Stimulated activated CD8-positive, alpha-beta memory T cell treated with anti-CD3 and anti-CD28 coated beads, Interleukin-12 subunit alpha, Interleukin-12 subunit beta, amount 100 ng/mL, for 1 hour (primary cell): ENCODE measurements at places on chromosomes 2 and 18.

GRCh38 chr18:74507927-74508326 lies 11.8 kb downstream of the CNDP2 start:
- DNase-seq = no peak

GRCh38 chr2:73081181-73081671 lies 9.7 kb upstream of the SFXN5 start:
- DNase-seq = no peak

DNA sequence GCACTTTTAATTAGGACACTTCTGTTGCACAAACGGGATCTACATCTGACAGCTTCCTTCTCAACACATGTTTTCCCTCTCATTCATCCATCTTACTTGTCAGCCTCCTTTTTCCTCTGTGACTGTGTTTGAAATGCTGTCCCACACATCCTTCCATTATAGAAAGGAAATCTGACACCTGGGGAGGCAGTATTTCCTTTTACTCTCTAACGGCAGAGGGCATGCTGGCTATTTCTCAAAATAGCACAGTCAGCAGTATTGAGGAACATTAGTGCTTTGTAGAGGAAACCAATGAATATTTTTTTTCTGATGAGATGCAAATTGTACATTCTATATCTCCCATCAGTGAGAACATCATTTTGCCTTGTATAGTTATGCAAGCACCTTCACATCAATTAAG lies 668.7 kb downstream of the SLC4A3 start:
- DNase-seq = no peak

DNA sequence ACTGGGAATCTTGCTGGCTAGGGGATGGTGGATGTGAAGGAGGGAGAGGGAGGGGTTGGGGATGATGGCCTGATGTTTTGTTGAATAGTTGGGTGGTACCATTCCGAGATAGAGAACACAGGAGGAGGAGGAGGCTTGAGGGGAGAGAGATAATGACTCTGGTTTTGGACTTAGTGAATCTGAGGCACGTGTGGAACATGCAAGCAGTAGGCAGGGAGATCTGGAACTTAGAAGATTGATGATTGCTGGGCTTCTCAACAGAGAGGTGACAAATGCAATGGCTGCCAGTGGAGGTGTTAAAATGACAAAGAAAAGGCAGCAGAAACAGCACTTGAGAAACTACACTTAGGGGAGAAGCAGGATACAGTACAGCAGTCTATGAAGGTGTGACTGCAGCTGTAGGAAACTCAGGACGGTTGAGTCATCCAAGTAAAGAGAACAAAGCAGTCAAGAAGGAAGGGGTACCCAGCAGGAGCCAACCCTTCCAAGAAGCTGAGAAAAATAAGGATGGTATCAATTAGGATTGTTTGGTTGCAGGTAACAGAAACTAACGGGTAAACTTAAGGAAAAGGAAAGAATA lies 221.4 kb upstream of the FBXO11 start:
- DNase-seq = no peak

DNA sequence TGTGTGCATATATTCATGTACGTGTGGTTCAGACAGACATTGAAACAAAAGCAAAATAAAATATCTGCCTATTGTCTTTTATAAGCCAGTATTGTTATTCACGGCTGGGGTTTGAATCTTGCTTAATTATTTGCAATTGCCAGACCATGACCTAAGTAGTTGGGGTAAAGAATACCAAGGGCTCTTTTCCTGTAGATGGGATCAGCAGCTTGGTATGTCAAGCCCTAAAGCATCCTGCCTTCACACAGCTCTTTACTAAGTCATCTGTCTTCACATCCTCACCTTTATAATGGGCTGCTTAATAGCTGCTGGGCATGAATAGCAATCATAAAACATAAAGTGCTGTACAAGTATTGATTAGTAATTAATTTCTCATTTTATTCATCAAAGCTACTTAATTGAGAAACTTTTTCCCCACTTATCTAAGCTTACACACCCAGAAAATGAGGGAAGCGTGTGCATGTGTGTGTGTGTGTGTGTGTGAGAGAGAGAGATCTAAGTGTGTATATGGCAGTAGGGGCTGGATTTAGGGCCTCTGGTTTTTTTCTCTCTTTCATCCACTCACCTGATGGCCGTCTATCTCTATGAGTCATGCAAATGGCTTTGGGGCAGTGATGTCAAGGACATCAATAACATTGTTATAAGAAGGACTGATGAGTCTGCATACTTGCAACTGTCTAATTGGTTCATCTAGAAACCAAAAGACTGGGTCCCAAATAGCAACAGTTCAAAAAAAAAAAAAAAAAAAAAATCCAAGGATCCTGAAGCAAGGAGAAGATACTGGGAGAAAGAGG lies 244.1 kb upstream of the TNP1 start:
- no peak for DNase-seq

DNA sequence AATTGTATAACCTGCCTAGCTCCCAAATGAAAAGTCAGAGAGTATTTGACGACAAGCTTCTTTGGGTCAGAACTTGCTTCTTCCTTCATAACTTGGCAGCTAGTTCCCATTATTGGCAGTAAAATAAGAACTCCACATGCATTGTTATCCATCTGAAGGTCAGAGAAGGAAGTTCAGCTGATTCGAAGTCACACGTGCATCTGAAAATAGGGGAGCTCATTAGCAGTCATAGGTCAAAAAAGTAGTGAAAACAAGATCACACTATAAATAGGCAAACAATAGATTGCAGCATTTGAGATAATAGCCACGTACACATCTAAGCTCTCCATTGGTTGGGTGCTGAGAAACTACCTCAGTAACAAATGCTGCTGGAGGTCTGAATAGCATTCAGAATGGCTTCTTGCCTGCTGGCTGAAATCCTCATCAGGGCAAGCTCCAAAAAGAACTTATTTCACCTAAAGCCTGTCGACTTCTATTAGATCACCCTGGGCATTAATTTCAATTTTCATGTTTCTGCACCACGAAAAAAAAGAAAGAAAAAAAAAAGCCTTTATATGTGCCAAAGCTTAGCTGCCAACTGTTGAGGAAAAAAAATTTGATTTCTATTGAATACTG lies 1492.9 kb upstream of the CELF4 start:
- no peak for DNase-seq

GRCh38 chr2:88932686-88933085 lies 241.2 kb downstream of the RPIA start:
- DNase-seq = no peak

DNA sequence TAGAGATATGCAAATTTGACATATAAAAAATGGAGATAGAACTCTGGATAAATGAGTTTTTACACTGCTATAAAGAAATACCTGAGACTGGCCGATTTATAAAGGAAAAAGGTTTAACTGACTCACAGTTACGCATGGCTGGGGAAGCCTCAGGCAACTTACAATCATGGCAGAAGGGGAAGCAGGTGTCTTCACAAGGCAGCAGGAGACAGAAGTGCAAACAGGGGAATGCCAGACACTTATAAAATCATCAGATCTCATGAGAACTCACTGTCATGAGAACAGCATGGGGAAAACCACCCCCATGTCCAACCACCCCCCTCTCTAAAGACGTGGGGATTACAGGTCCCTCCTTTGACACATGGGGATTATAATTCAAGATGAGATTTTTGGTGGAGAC lies 1540.2 kb upstream of the SLC39A10 start:
- DNase-seq = no peak

- DNase-seq = no peak
Measured at GRCh38 chr2:26938399-26939118, 31.9 kb upstream of the MAPRE3 start.

DNA sequence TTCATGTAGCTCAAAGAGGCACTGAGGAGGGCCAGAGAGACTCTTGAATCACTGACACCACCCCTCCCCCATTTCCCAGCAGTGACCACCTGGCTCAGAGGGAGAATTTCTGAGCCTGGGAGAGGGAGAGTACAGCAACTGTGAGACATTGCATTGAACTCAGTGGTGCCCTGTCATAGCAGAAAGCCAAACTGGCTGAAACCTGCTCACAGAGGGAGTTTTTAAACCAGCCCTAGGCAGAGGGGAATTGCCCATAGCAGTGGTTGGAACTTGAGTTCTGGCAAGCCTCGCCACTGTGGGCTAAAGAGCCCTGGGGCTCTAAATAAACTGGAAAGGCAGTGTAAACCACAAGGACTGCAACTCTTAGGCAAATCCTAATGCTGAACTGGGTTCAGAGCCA lies 243.1 kb downstream of the ADCYAP1 start:
- DNase-seq = no peak

GRCh38 chr2:30530346-30530745 lies 83.3 kb downstream of the LCLAT1 start:
- DNase-seq = no peak

DNA sequence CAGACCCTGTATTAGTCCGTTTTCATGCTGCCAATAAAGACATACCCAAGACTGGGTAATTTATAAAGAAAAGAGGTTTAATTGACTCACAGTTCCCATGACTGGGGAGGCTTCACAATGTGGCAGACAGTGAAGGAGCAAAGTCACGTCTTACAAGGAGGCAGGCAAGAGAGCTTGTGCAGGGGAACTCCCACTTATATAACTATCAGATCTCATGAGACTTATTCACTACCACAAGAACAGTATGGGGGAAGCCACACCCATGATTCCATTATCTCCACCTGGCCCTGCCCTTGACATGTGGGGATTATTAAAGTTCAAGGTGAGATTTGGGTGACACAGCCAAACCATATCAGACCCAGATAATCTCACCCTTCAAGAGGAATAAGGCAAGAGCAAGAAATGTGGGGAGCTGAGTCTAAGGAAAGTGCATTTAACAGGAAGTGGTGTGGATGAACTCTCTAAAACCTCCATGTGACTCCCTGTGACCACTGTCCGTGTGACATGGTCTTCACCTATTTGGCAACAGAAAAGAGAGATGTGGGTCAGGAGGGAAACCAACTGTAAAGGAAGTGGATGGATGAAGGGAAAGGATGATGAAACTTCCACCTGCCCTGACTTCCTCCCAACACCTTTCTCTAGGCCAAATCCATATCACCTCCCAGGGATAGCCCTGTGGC lies 110.6 kb downstream of the ATL2 start:
- no peak for DNase-seq

DNA sequence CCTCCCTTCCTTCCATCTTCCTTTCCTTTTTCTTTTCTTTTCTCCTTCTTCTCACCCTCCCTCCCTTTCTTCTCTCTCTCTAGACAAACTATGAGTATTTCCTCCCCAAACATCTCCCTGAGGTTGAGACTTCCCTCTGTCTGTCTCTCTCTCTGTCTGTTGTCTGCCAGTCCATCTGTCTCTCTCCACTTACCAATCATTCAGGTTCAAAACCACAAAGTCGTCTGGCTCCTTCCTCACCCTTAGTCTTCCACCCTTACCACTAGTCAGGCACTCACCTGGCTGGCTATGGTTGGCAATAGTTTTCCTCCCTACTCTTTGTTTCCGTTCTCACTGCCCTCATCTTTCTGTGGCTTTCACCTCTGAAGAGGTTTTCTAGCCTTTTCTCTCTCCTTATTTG lies 12.9 kb downstream of the CCL20 start:
- no peak for DNase-seq

DNA sequence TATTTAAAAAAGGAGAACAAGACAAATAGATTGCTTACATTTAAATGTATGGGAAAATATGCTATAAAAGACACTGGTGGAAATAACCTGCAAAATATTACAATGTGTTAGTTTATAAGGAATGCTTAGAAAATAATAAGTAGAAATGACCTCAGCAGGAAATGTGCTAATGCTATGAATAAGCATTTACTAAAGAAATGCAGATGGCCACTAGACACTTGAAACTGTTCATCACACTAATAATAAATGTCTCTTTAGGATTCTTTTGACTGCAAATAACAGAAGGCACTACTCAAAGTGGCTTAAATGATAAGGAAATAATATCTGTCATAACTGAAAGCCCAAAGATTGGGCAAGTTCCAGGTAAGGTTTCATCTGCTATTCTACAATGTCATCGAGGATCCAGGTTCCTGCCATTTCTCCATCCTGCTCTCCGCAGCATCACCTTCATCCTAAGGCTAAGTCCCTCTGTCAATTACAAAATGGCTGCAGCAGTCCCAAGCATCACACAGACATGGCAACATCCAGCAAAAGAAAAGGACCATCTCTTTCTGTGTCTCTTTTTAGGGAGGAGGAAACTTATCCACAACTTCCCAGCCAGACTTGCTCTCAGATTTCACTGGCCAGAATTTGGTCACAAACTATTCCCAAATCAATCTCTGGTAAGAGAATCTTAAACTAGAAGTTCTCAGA lies 21.9 kb downstream of the METTL8 start:
- no peak for DNase-seq

GRCh38 chr2:84451579-84451978 lies 7.5 kb downstream of the SUCLG1 start:
- no peak for DNase-seq

DNA sequence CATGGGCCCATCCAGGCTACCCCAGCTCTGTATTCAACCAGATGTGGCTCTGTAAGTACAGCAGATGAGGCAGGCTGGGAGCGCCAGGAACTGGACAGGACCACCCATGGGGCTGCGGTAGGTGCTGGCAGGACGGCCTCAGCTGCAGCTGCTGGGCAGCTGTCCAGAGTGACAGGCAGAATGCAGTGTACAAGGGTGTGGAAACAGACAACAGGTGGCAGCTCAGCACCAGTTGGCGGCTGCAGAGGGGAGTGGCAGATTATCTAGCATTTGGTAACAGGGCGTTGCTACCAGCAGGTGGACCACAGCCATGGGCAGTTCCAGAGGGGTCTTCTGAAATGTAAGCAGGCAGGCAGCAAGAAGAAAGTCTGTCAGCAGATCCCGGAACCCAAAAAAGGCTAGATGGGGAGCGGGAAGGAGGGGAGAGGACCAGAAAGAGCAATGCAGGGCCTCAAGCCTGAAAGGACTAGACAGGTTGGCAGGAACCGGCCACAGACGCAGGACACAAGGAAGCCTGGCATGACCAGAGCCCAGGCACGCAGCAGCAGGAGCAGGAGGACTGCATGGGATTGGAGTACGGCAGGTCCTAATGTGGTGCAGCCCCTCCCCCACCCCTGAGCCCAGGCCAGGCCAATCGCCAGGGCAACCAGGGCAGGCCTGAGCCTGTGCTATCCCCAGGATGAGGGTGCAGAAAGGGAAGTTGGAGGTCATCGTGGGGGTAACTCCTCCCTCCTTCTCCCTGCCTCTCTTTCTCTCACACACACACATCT lies 24.7 kb downstream of the PKDCC start:
- DNase-seq = no peak

GRCh38 chr2:219205165-219205538 lies 1.4 kb upstream of the ZFAND2B start:
- DNase-seq = no peak

- no peak for DNase-seq
Measured at GRCh38 chr2:144324446-144325045, 195.4 kb downstream of the ZEB2 start.

DNA sequence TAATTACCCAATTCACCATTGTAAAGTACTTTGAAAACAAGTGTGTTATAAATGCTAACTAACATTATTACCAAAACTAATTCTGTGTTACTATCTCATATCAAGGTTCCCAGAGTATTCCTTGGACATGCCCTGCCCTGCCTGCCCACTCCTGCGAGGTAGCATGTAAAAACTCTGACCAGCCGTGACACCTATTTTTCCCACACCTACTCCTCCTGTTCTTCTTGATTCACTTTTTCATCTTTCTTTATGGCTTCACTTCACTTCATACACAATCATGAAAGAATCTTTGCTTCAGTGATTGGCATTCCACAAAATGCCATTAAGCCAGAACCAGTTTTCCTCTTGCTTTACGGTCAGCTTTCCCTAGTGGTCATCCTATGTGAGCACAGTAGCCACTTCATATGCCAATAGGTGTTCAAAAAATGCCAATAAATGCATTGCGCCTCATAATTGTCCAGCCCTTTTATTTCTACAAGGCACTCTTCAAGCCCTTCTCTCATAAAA lies 42.6 kb upstream of the SETBP1 start:
- DNase-seq = no peak

- DNase-seq = no peak
Measured at GRCh38 chr2:205022841-205023240, 477.6 kb downstream of the PARD3B start.
